ENCODE measurements at places on chromosomes 4 and X.

DNA sequence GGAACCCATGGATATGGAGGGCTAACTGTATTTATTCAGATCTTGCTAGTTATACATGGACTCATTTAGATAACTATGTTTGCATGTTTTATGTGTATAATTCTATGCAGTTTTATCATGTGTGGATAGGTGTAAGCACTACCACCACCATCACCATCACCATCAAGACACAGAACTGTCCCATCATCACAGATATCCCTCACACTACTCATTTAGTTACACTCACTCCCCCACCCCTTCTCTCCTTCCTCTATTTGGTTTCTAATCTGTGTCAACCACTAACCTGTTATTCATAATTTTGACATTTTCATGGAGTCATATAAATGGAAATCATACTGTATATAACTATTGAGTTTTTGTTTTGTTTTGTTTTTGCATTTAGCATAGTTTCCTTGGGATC is 43.7 kb downstream of the STAG2 start:
- no peak for DNase-seq

GRCh38 chr4:2593003-2593402 is 56.6 kb downstream of the FAM193A start:
- DNase-seq, result no peak

- DNase-seq, result no peak
Observed at GRCh38 chr4:173417833-173418232, 18.9 kb upstream of the SCRG1 start.

DNA sequence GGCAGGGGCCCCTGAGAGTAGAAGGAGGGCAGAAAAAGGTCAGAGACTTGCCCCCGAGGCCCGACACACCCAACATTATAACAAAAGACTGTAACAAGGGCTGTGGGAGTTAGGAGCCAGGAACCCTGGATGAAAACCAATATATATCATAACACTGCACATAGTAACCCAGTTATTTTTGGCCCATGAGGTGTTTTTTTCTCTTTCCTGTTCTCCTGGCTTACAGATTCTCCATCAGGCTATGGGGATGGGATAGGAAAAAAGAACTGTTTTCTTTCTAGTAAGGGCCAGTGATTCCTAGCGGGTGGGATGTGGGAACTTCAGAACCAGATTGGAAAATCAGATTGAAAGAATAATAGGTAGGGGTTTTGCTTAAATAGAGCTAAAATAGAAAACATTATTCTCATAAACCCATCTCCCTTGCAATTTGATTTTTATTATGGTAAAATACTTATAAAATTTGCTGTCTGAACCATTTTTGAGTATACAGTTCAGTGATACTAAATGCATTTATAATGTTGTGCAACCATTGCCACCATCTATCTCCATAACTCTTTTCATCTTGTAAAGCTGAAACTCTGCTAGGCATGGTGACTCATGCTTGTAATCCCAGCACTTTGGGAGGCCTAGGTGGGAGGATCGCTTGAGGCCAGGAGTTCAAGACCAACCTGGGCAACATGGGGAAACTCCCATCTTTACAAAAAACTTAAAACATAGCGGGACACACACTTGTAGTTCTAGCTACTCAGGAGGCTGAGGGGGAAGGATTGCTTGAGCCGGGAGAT is 33.5 kb downstream of the SNX25 start:
- DNase-seq, result peak; percentile 18

DNA sequence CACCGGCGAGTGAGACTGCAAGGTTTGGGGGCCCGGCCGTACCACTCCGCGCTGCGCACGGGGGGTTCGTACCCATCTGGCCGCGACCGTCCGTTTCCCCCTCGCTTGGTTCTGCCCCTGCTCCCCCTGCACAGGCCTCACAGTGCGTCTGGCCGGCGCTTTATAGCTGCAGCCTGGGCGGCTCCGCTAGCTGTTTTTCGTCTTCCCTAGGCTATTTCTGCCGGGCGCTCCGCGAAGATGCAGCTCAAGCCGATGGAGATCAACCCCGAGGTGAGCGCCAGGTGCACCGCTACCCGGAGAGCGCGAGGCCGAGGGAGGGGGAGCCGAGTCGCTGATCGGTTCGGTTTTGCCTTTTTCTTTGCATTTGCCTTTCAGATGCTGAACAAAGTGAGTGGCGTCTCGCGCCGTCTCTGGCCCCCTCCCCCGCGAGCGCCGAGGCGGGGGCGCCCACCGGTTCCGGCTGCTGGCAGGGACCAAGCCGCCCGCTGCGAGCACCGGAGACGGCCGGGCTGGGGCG is at the start of gene UCHL1:
TSS of gene UCHL1 (plus strand) at position 189 of the 517 bp plus-strand sequence. CDS start at position 238, 49 bp downstream.
- peak; percentile 91 for DNase-seq
